GM12892 (cell line): ENCODE measurements at places on chromosomes 7 and 10.

DNA sequence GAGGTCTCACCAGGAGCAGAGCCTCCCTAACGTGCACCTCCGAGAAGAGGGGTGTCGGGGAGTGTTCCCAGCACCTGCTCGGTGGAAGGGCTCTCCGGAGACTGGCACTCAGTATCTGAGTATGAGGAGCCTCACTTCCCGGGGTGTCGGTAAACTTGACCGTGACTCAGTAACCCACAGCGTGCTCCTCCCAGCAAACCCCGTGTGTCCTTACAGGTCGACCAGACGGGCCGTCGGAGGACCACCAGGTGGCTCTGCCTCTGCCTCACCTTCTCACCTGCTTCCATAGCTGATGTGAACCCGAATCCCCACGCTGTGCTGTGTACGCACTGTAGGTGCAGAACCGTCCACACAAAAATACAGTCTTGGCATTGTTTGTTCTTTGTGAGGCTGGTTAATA lies 29.0 kb upstream of the KNDC1 start:
- DNase-seq, result no peak

DNA sequence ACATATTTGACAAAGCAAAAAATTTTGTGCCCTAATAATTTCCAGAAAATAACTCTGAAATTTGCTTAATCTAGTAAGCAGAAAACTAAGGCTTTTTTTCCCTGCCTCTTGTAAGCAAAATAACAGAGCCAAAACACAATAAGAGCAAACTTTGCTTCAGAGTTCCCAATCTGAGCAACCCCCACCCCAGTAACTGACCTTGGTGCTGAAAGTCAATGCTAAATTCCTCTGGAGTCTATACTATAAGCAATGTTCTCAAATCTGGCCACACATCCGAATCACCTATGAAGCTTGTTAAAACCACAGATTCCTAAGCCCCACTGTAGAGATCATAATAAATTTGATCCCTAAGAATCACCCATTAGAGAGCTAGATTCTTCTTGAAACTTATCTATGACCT lies 150.5 kb downstream of the ELAPOR2 start:
- DNase-seq, result no peak

- no peak for DNase-seq
Observed at GRCh38 chr10:44356139-44357022, 28.5 kb downstream of the CXCL12 start.

- no peak for DNase-seq
Observed at GRCh38 chr10:3429676-3430075, 257.1 kb upstream of the PITRM1 start.

GRCh38 chr10:3472287-3473051 lies 299.9 kb upstream of the PITRM1 start:
- no peak for DNase-seq

DNA sequence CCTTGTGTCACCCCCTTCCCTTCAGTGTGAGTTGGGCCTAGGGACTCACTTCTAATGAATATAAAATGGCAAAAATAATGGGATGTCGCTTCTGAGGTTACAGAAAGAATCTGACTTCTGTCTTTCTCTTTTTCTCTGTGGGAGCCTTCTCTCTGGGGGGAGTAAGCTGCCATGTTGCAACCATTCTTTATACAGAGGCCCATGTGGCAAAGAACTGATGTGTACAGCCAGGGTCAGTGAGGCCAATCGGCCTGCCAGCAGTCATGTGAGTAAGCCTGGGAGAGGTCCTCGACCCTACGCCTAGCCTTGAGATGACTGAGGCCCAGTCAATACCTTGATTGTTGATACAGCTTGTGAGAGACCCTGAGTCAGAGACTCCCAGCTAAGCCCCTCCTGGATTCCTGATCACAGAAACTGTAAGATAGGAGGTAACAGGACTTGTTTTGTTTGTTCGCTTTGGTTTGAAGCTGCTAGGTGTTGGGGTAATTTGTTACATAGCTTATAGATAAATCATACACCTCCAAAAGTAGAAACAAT lies 1.7 kb downstream of the TCAF1 start:
- no peak for DNase-seq

DNA sequence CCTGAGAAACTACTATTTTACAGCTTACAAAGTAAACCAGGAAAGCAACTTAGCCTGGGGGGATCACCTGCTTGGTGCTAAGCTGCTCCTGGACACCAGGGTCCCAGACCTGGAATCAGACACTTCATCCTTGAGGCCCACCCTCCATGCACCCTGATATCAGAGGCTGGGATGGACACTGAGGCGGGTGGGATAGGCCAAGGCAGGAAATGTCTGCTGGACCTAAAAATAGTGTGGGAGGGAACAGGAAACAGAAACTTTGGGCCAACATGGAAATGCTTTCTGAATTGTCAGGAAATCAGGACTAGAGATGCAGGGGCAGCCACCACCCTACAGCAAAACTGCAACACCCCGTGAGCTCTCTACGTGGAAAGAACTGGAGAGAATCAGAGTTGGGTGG lies 101.5 kb upstream of the PODXL start:
- DNase-seq, result no peak

GRCh38 chr7:28013019-28013418 lies 167.6 kb downstream of the JAZF1 start:
- no peak for DNase-seq

- no peak for DNase-seq
Observed at GRCh38 chr7:25118048-25118753, 6.9 kb downstream of the CYCS start.

GRCh38 chr10:105797234-105797890 lies 1156.3 kb downstream of the SORCS3 start:
- DNase-seq, result no peak

GRCh38 chr7:136009488-136010079 lies 32.4 kb upstream of the MTPN start:
- DNase-seq, result no peak

- no peak for DNase-seq
Observed at GRCh38 chr10:29861811-29862505, 197.4 kb downstream of the JCAD start.

GRCh38 chr10:127216786-127217185 lies 20.4 kb upstream of the INSYN2A start:
- no peak for DNase-seq

DNA sequence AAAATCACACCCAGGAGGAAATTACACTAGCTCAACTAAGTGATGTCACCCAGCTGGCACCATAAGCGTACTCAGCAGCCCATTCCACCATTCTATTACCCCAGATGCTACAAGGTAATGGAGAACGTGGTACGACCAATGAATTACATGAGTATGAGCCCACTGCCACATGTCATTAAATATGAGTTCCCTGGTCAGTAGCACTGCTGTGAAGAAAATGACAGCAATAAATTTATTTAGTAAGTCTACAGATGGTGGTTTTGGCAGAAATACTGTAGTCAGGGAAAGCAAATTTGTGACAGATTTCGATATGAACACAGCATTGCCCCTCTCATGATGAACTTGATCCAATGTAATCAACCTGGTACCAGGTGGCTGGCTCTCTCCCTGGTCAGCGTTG lies 154.2 kb downstream of the VWC2 start:
- no peak for DNase-seq

DNA sequence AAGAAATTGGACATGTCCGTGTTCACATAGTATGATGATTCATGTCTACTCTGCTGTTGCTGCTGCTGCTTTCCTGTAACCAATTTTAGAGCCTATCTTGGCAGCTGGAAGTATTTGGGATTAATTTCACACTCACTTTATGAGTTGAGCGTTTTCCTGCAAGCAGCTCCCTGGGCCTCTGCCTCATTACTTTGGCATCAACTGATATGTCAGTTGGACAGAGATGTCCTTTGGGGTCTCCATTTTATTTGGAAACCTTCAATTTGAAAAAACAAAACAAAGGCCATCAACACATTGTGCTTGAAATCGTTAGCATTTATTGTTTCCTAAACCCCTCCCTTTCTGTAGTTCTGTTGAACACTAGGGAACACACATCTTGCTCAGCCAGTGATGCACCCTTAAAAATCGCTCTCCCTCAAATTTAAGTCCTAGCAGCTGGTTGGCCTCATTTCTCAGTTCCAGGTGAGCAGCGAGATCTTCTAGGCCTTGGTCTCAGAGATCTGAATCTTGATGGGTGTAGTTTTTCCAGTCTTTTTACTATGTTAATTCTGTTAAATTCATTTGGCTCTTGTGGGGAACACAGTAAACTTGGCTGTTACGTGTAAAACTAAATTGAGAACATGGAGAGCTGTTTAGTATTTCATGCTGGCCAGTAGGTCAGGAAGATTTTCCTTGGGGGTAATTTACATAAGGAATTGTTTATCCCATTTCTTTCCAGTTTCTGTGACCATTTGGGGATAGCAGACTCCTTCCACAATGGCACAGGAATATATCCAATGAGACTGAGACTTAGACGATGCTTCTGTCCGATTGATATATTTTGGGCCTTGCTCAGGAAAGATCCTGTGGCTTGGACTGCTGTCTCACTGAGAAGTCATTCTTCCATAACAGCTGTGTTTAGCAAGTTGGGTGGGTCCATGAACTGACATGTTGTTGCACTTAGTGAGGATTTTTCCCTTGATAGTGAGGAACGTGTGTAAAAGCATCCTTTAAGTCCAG lies 371.6 kb downstream of the BBS9 start:
- no peak for DNase-seq

- no peak for DNase-seq
Observed at GRCh38 chr10:12455766-12456165, 106.4 kb downstream of the CAMK1D start.

- no peak for DNase-seq
Observed at GRCh38 chr7:81173766-81174281, 255.0 kb upstream of the SEMA3C start.

DNA sequence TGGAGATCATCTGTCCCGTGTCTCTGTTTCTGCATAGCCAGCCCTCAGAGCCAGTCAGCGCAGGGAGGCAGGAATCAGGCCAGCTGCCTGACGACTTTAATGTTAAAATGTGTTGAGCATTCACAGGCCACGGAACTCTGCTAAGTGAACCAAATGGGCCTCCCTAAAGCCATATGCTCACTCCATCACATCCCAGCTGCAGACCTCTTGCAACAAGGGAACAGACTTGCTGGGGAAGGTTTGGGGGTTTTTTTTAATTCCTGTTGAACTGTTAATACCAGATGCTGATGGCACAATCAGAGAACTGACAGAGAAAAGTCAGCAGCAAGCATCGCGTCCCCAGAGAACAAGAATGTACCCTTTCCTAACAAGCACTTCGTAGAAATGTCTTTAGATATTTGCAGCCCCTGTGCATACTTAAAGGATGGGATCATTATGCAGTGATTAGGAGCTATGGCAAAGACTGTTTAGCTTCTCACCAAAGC lies 900.4 kb upstream of the AUTS2 start:
- no peak for DNase-seq

- DNase-seq, result no peak
Observed at GRCh38 chr10:61456095-61456789, 3.1 kb upstream of the TMEM26 start.

DNA sequence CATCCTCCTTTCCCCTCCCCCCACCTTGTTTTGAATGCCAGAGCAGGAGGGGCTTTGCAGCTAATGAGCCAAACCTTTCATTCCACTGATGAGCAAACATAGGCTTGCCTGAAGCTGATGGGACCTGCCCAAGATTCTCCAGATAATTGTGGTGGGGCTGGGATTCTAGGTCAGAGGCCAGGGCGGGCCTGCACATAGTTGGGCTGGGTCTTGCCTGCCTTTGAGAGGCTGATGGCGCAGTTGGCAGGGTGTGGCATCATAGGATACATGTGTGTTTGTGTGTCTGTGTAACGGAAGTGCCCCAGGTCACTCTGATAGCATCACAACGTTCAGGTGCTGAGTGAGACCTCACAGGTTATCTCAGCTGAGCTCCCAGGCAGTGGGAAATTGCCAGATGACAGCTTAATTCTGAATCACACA lies 22.9 kb downstream of the BTBD16 start:
- no peak for DNase-seq

DNA sequence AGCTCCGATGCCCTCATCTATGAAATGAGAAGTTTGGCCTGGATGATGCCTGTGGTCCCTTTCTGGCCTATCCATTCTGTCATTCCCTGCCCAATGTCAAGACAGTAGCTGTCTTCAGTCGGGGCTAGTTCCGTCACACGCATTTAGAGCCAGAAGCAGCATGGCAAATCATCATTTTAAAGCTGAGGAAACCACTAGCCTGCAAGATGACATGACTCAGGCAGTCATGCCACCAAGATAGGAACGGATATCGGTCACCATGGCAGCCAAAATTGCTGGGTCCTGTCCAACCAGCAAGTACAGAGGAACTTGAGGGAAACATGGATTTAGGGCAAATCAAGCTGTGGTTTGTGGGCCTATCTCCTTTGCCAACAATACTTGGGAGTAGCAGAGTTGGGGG lies 64.5 kb upstream of the MRLN start:
- no peak for DNase-seq

DNA sequence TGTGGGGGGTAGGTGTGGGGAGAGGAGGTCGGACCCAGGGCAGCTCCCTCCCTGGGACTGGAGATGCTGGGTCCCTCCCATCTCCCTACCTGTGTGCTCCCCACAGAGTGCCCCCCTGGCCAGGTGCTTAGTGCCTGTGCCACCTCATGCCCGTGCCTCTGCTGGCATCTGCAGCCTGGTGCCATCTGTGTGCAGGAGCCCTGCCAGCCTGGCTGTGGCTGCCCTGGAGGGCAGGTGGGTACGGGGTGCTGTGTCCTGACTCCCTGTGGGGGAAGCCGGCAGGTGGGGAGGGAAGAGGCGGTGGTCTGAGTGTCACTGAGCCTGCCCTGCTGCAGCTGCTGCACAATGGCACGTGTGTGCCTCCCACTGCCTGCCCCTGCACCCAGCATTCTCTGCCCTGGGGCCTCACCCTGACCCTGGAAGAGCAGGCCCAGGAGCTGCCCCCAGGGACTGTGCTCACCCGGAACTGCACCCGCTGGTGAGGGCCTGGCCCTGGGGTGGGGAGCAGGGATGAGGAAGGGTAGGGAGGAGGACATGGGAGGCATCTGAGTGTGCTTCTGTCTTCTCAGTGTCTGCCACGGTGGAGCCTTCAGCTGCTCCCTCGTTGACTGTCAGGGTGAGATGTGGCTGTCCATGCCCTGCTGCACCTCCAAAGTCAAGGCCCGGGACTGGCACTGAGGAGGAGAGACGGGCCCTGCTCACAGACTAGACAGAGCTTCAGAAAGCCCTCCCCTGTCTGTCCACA lies 11.7 kb upstream of the ZNF862 start:
- peak; percentile 16 for DNase-seq

DNA sequence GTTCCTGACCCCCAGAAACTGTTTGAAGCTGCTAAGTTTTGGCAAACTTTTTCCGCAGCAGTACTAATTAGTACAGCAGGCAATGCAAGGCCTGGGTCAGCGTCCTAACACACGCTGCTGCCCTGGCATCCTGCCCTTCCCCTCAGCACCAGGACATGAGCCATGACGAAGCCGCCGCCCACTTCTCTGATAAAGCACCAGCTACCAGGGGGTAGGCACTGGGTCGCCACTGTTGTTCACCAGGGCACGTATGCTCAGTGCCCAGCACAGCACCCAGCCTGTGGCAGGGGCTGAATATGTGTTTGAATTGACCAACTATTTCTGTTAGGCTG lies 59.5 kb downstream of the CHST15 start:
- no peak for DNase-seq

GRCh38 chr10:111116211-111116610 lies 39.4 kb downstream of the ADRA2A start:
- DNase-seq, result no peak

DNA sequence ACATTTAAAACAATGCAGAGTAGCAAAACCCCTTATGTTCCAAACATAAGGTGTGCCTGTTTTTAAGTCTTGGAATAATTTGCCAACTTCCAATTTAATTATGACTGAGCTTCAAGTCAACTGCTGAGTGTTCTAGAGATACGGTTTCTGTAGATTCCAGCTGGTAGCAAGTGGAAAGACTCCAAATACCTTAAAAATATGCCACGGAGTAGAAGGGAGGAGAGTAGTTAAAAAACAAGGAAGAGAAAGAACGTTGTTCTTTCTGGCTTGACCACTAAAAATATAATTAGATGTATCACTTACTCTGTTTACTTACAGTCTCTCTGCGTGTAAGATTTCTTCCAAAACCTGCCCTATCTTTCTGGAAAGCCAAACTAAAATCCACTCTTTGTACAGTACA lies 24.5 kb upstream of the ABLIM1 start:
- DNase-seq, result no peak
